Progenitor cell of endocrine pancreas (in vitro differentiated cells): ENCODE measurements at places on chromosomes 7 and 10.

DNA sequence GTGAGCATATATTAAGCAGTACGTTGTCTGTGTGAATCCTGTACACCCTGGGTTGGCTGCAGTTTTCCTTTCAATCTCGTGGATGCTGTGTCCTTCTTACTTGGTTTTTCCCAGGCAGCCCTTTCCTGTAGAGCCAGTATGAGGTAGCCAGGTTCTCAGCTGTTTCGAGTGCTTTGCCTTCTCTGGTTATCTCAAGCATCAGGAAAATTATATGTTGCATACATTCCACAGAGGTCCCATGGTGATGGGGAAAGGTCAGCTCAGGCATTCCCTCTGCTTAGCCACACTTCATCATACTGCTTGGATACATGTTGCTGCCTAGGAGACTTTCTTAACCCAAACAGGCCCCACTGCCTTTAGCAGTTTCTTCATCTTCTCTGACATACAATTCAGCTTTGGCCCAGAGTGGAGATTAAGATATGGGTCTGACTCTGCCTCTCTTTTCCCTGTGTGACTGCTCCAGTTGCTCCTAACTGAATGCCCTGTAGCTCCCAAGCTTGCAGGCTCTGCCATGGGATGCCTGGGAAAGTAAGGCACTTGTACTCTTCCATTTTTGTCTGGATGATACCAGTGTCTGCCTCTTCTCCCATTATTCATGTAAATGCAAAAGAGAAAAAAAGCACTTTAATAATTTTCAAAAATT, 11.3 kb downstream of the GNAI1 start:
- DNase-seq = no peak

- DNase-seq = no peak
Observed at GRCh38 chr10:119177708-119178371, 772 bp downstream of the PRDX3 start.

GRCh38 chr10:121087129-121087528, 236.0 kb downstream of the WDR11 start:
- DNase-seq = no peak

DNA sequence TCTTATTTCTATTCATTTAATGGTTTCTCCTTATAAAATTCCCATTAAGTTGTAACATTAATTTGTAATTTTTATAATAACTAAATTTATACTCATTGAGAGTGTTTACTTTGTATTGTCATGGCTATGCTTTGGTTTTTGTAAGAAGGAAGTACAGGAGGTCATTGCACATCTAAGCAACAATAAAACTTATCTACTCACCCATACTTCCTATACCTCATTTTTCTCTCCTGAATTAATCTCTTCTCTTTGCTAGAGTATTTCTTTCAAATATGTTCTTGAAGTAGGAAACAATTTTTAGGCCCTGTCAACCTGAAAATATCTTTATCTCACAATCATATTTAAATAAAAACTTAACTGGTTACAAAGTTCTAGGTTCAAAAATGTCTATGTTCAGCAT, 95.4 kb upstream of the WDR11 start:
- no peak for DNase-seq

DNA sequence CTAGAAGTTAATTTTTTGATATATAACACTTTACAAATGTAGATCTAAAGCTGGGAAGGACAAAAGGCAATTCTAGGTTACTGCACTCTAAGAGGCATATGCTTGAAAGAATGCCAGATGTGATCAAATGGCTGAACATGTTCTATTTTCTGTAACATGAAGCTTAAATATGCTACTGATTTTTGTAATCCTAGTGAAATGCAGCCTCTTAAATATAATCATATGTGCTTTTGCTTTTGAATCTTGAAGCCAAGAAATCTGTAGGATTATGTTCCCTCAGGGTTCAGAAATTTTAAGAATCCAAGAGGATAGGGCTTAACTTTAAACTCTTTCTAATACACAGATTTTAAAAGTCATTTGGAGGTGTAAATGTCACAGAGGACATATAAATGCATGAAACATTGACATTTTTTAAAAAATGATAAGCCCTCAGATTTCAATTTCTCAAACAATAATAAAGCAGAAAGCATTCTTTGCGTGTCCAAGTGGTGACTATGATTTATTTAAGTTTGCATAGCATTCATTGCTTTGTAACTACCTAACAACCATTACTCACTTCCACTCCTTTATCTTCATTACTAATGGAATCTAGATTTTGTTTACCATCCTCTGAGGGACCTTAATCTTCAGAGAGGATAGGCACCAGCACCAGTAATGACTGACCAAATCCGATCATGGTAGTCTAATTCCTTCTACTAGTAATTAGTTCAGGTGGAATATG, 170.4 kb downstream of the MAGI2 start:
- no peak for DNase-seq

- no peak for DNase-seq
Observed at GRCh38 chr10:60921633-60922032, 22.4 kb downstream of the RHOBTB1 start.

- no peak for DNase-seq
Observed at GRCh38 chr7:20280475-20281351, 50.0 kb upstream of the ITGB8 start.

DNA sequence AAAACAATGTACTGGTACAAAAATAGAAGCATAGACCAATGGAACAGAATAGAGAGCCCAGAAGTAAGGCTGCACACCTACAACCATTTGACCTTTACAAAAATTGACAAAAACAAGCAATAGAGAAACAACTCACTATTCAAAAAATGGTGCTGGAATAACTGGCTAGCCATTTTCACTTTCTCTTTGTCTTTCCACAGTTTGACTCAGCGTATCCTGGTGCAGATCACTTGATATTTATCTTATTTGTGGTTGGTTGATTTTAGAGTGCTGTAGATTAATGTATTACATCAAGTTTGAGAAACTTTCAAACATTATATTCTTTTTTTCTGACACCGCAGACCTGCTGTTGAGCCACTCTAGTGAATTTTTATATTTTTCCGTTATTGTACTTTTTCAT, 381.4 kb downstream of the DGKB start:
- no peak for DNase-seq

DNA sequence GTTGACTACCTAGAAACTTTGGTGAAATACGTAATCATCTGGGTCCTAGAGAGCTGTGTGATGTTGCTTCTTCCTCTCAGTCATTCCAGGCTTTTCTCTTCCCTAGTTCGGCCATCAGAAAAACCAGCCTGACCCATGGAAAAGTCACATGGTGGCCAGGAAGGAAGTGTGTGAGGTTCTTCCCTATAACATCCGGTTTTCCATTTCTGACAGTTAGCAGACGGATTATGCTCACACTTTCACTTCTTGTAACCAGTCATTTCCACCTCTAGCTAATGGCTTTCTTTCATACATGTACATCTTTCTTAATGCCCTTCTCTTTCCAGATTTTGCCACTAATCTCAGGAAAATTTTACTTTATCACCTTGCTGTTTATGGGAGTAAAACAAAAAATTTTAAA, 110.0 kb upstream of the GLCCI1 start:
- no peak for DNase-seq

DNA sequence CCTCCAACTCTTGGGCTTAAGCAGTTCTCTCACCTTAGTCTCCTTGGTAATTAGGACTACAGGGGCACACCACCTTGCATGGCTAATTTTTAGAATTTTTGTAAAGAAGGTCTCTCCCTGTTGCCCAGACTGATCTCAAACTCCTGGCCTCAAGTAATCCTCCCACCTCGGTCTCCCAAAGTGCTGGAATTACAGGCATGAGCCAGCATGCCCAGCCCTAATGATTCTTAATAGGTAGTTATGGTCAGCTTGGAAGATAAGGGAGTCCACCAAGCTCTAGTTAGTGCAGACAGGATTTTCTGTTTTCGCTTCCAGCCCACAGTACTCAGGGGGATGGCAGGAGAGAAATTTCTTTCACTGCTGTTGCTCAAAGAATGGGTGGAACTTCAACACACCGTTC, 127.9 kb upstream of the PLXDC2 start:
- DNase-seq = no peak

DNA sequence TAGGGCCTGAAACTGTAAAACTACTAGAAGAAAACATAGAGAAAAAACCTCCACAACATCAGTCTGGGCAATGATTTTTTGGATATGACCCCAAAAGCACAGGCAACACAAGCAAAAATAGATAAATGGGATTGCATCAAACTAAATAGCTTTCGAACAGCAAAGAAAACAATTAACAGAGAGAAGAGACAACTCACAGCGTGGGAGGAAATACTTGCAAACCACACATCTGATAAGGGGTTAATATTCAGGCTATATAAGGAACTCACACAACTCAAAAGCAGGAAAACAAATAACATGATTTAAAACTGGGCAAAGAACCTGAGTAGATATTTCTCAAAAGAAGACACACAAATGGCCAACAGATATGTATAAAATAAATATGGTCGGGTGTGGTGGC, 7.7 kb upstream of the GSTK1 start:
- no peak for DNase-seq

DNA sequence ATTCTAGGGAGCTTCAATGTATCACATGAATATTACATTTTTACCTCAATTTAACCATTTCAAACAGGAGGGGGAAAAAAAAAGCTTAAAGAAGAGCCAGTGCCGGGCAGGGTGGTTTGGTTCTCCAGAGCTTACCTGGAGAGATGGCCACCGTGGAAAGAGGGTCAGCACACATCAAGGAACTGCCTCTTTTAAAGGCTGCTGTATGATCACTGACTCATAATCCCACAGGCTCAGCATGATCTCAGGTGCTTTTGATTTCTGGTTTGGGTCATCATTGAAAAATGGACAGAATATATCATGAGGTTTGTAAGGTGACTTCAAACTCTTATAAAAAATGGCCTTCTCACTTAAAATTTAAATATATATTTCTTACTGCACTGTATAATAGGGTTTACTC, 67.5 kb upstream of the MDFIC start:
- no peak for DNase-seq

- DNase-seq = no peak
Observed at GRCh38 chr7:4602905-4603842, 78.9 kb upstream of the FOXK1 start.

DNA sequence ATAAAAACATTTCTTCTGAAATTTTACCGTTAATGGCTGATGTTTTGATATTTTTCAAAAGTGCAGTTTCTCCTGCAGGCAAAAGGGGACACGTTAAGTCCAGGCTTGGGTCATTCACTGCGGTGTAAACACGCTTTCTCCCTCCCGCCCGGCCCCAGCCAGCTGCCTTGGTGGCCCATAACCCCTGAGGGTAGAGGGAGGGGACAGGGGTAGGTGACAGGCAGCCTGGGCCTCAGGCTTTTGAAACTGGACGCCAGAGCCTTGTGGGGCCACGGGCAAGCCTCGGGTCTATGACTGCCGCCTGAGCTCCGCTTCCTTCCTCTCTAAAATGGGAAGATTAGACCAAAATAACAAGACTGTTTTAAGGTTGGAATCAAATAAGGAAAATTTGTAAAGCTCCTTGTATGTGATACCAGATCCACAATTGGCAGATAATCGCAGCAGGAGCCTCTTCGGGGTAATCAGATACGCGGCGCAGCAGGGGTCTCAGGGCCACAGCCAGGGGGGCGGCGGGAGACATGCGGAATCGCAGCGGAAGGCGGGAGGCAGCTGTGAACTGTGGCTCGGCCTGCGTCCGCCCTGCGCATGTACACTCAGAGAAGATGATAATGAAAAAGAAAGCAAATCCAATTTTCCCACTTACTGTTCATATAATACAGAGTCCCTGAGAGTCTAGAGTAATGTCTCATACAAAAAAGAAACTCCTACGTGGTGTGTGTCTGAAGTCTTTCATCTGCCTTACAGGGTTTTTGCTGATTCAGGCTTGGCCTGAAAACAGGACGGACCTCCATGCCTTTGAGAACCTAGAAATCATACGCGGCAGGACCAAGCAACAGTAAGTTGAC, 138.3 kb downstream of the EGFR start:
- no peak for DNase-seq

DNA sequence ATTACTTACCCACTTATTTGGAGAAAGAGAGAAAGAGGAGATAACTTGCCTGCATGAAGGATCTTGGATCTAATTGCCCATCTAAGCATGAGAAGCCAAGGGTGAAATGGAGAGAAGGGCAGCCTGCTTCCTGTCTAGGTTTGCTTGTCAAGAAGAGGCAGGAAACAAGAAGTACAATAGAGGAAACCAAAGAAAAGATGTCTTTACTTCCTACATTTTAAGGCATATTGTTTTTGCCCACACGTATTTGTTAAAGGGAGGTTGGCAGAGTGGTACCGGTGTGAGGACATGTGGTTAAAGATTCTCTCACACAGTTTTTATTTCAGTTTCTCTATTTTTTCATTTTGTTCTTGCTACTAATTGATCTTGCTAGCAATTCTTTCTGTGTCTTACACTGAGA, 6.0 kb upstream of the TAS2R38 start:
- DNase-seq = no peak

DNA sequence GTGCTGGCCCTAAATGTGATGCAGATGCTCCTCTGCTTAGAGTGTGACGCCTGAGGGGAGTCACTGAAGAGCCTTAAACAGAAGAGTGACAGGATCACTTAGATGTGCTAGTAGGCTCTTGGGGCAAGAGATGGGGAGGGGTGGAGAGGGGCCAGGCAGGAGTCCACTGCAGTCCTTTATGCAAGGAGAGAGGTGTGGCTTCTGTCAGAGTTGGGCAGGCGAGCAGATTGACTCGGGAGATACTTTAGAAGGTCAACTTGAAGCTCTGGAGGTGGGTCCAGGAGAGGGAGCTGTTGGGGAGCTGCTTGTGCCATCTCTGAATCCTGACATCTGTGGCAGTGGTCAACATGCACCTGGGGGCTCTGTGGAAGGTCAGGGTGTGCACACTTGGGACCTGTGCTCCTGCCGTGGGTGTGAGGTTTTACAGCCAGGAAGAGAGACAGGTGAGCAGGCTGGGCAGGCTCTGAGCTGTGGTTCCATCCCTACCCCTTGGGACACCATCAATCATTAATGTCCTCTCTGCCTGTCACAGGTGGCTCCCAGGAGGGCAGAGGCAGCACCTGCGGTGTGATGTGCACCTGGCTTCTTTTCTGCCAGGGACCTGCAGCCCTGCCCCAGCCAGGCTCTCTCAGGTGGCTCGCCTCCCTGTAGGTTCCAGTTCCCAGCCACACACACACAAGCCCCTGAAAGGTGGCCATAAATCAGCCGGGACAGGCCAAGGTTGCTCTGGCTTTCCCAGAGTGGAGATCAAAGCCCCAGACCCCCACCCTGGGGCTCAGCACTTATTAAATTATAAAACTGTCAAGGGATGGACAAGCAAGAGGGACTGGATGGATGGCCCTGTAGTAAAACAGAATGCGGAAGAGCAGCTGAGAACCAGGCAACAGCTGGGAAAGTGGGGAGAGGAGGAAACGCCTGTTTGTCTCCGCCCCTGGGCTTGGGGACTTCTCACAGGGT, 14.0 kb downstream of the NEURL1 start:
- no peak for DNase-seq
